Central memory CD4-positive, alpha-beta T cell (primary cell): ENCODE measurements at places on chromosomes 7 and 10.
A peak's percentile ranks its signal among the peaks of the same experiment; 100 is the strongest.

GRCh38 chr10:22481687-22482539 is 136.6 kb downstream of the SPAG6 start:
- no peak for DNase-seq

DNA sequence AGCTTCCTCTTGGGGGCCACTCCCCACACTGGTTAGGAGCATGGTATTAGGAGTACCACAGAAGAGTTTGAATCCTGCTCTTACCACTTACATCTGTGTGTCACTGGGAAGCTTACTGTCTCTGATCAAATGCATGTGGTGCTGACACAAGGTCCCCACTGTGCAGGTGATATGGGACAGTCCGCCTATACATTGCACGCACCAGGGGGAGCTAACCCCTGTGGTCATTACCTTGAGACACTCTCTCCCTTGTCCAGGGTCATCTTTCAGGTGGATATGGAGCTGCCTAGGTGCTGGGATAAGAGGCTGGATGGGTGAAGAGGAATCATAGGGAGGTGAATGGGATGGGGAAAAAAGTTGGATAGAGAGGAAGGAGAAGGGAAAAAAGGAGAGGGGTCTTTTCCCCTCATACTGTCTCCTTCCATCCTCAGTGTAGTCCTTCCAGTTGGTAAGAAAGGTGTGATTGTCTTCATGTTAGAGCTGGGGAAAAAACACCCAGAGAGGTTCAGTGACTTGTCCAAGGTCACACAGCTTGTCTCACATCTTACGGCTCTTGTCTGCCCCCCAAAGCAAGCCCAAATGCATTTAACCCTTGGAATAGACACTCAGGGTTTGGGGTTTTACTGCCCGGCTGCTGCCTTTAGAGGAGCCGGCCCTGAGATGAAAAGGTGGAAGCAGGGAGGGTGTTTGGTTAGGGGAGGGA is 125.9 kb downstream of the CDH23 start:
- DNase-seq = no peak

GRCh38 chr10:1323951-1324350 is 267.8 kb downstream of the WDR37 start:
- DNase-seq = no peak

- no peak for DNase-seq
Measured at GRCh38 chr7:70047891-70048448, 449.7 kb downstream of the AUTS2 start.

GRCh38 chr7:151894111-151895007 is 17.4 kb upstream of the PRKAG2 start:
- DNase-seq = no peak

DNA sequence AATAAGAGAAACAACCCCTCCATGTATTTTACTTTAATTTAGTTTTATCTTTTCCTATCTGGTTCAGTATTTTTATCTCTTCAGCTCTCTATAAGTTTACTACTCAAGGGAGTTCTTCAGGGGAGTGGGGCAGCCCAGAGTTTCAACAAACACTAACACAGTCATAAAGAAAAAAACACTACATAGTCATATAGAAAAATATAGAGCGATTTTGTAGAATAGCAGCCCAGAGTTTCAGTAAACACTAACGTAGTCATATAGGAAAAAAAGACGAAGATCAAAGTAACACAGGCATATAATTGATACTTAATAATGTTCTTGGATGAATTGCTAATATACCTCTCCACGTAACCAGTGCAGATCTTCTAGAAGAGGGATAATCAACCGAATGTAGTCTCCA is 54.7 kb downstream of the PON1 start:
- DNase-seq = no peak

DNA sequence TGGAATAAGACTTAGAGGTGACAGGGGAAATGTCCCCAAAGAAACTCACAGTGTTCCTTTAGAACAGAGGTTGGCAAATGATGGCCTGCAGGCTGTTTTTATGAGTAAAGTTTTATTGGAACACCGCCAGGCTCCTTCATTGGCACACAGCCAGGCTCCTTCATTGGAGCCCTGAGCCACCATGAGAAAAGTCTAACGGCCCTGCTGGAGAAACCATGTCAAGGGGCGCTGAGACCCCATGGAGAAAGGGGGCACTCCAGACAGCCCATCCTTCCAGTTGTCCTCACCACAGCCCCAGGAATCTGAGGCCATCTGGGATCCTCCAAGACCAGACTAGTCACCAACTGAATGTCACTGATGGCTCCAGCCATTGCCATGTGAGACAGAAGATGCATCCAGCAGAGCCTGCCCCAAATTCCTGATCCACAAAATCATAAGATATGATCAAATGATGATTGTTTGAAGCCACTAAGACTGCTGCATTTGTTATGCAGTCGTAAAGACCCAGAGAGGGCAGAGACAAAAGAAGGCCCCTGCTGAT is 88.2 kb upstream of the GPR26 start:
- no peak for DNase-seq

- no peak for DNase-seq
Measured at GRCh38 chr7:108367946-108368345, 88.3 kb downstream of the NRCAM start.

DNA sequence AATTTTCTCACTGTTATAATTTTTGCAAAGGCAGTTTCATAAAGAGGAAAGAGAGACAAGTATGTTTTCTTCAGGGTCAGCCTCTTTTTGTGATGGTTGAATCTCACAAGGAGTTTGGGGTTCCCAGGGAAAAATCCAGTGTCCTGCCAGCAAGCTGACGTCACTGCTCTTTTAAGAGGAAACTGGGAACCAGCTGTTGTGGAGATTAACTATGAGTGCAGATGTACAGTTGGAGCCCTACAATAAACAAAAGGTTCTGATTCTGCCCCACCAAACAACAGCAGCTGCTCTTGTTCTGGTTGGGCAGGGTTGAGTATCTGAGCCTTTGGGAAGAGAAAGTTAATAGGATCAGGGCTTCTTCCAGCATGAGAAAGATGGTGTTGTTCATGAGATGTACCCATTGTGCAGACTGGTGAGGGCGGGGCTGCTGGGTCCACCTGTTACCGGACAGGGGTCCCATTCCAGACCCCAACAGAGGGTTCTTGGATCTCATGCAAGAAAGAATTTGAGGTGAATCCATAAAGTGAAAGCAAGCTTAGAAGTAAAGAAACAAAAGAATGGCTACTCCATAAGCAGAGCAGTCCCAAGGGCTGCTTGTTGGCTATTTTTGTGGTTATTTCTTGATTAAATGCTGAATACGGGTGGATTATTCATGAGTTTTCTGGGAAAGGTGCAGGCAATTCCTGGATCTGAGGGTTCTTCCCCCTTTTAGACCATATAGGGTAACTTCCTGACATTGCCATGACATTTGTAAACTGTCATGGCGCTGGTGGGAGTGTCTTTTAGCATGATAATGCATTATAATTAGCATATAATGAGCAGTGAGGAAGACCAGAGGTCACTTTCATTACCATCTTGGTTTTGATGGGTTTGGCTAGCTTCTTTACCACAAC is 12.5 kb downstream of the PRF1 start:
- DNase-seq = no peak

DNA sequence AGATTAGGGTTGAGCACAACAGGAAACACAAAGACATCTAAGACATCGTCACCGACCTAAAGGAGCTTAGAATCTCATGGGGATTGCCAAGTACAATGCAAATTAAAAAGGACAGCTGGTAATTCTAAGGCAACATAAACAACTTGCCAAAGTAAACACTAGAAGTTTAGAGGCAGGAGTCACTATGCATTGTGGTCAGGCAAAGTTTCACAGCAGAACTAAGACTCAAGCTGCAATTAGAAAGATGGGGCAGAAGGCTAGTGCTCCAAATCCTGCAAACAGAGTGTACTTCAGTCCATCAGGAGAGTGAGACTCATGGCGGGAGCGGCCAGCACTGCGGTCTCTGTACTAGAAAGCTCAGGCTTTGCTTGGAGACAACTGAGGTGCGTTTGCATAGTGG is 52.7 kb downstream of the HIPK2 start:
- DNase-seq = no peak

DNA sequence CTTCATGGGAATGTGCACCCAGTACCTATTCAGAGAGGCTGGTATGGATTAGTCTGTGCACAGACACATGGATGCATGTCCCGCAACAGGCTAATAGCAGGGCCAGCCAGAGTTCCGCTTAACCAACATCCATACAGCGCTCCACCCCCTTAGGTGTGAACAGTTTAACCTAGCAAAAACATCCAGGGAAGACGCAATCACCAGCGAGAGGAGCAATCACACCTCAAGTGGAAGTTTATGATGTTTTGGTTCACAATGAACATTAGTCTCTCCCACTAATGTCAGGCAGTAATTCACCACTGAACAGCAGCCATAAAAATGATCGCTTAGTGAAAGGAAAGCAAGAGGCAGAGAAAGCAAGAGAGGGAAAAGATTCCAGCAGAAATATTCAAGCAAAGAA is 91.1 kb downstream of the PLXNA4 start:
- no peak for DNase-seq

- peak; percentile 80 for DNase-seq
Measured at GRCh38 chr10:88064608-88065382, 201.4 kb downstream of the PTEN start.

GRCh38 chr7:690478-691360 is 35.8 kb upstream of the DNAAF5 start:
- DNase-seq = no peak

- DNase-seq = peak; percentile 30
Measured at GRCh38 chr10:124417895-124418725, 613 bp downstream of the OAT start.

GRCh38 chr10:61804414-61804813 is 97.1 kb upstream of the ARID5B start:
- DNase-seq = no peak

GRCh38 chr7:146076344-146076743 is 40.3 kb upstream of the CNTNAP2 start:
- no peak for DNase-seq

DNA sequence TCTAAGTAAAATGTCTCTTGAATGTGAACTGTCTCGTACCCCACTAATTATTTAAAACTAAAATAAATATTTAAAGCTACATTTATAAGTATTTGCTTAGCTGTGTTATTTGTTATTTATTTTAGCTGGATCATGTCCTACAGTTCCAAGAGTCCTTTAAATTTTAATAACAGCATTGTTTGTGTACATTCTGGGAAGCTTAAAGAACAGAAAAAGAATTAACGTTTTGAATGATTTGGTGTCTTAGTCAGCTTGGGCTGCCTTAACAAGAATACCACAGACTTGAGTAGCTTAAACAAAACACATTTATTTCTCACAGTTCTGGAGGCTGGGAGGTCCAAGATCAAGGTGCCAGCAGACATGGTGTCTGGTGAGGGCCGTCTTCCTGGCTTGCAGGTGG is 107.4 kb downstream of the ITIH5 start:
- no peak for DNase-seq

DNA sequence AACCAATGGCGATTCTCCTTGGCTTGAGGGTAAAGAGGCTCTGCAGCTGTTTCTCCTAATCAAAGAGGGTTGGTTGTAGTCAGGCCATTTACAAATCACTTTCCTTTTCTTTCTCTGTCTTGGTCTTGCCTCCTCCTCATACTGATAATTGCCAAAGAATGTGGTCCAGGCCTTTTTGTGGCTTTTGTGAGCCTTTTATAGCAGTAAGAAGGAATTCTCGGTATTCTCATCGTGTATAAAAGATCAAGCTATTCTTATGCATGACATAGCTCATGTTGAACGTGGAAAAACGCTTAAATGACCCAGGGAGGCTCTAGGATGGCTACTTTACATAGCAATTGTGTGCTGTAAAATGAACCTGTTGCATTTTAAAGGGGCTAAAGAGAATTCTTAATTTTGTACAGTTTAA is 62.6 kb downstream of the RBM20 start:
- no peak for DNase-seq

DNA sequence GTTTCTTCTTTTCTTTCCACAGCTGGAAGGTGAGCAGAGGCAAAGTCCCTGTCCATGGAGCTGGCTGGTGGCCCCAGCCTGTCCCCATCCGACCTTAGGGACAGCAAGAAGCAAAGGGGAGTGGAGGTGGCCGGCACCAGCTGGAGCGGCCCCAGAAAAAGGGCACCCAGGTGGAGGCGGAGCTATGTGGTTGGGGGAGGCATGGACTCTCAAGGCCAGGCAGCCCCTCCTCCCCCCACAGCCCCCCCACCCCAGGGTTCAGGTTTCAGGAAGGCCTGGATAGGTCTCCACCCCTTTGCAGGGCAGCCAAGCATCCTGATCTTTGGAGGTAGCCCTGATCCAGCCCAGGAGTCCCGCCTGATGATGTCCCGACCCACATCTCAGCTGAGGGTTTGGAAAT is at the start of gene SSC4D:
TSS of gene SSC4D (minus strand) at position 161 of the 400 bp plus-strand sequence. CDS start 5,258 bp downstream, outside the sequence.
- no peak for DNase-seq

DNA sequence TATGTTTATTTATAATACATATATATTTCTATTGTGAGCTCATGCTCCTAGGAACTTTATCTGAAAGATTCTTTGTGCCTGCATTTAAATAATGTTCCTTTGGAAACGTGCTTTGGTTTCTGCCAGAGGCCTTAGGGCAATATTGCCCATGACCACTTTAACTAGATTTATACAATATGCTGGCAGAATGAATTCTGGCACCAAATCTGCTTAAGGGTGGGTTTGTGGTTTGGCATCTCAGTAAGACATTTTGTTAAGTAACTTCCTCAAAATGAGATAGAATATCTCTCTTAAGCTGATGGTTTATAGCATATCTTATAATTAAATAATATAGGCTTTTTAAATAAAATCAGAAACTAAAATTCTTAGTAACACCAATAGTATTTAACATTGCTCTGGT is 252.9 kb downstream of the RNLS start:
- no peak for DNase-seq

DNA sequence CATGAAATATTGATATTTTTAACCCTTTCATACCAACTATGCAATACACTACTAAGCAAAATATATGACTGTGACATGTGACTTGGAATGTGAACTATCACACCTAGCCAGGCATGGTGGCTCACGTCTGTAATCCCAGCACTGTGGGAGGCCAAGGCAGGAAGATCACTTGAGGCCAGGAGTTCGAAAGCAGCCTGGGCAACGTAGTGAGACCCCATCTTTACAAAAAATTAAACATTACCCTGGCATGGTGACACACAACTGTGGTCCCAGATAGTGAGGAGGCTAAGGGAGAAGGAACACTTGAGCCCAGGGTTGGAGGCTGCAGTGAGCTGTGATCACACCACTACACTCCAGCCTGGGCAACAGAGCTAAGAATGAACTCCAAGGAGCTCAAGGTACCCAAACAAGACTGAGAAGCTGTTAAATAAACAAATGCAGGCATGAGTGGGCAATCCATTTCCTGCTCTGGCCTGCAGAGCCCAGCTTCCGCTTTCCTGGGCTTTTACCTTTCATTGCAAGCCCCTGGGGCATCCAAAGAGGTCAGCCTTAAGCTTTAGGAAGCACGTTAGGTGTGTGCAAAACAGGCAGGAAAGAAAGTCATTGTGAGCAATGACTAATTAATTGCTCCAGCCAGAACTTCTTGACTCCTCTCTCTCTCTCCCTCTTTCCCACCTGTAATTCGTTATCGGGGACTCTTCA is 162.1 kb upstream of the FOXK1 start:
- DNase-seq = no peak

- DNase-seq = no peak
Measured at GRCh38 chr7:71303566-71303965, 171.6 kb downstream of the GALNT17 start.

DNA sequence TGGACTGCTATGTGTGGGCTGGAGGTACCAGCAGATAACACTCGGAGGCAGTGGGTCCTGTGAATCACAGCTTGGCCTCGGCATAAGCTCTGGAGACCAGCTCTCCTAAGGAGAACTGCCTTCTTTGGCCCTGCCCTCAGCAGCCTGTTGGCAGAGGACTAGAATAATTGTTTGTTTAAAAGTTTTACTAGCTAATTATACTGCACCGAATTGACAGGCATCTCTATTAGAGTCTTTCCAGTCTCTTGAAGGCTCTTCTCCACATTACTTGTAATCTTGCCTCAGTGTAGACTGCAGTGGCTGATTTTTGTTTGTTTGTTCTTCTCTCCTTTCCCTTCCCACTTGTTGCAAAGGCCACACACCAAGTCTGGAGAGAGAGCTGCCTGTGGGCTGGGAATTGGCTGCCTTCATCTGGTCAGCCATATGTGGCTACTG is 183.2 kb downstream of the AUTS2 start:
- DNase-seq = no peak
